ENCODE measurements at places on chromosomes 3 and 15.

GRCh38 chr3:139472380-139473010 is 3.8 kb downstream of the RBP2 start:
- DNase-seq, result no peak

- peak; percentile 40 for DNase-seq
Observed at GRCh38 chr3:139353920-139354556, 10.2 kb downstream of the MRPS22 start.

DNA sequence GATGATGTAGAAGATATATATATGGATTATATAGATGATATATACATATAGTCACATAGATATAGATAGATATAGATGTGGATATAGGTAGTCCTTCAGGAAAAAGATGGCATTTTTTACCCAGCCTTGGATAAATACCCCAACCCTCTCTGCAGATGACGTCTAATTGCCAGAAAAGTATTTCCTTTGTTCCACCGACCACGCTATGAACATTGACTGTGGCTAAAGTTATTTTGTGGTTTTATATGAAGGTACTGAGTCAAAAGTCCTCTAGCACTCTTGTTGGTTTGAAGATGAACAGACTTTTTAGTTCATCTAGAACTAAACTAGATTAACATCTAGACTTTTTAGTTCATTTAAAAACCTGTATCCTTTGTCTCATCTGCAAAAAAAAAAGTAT is 207.7 kb downstream of the PLOD2 start:
- no peak for DNase-seq

DNA sequence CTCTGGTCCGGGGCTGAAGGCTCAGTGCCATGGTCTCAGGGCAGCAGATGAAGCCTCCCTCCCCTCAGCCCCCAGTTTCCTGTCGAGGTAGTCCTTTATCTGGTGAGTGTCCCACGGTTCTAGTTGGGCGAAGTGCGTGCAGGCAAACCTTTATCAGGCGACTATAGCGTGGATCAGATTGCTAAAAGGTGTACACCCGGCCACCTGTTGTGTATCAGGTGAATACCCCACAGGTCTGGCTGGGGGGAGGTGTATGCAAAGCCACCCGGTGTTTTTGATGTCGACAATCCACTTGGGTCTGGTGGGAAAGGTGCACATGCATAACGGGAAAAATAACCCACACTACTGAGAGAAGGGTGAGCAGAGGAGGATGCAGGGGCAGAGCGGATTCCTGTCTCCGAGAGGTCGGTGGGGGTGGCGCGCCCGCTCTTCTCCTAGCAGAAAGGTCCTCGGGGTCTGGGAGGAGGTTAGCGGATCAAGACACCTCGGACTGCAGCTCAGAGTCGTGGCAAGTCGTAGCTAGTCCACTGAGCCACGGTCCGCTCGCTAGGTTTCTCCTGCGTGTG is 507 bp downstream of the SLC12A6 start:
- no peak for DNase-seq

GRCh38 chr3:141644931-141645330 is 93.2 kb upstream of the RNF7 start:
- peak; percentile 21 for DNase-seq

- DNase-seq, result no peak
Observed at GRCh38 chr3:197249542-197249941, 48.9 kb downstream of the DLG1 start.

DNA sequence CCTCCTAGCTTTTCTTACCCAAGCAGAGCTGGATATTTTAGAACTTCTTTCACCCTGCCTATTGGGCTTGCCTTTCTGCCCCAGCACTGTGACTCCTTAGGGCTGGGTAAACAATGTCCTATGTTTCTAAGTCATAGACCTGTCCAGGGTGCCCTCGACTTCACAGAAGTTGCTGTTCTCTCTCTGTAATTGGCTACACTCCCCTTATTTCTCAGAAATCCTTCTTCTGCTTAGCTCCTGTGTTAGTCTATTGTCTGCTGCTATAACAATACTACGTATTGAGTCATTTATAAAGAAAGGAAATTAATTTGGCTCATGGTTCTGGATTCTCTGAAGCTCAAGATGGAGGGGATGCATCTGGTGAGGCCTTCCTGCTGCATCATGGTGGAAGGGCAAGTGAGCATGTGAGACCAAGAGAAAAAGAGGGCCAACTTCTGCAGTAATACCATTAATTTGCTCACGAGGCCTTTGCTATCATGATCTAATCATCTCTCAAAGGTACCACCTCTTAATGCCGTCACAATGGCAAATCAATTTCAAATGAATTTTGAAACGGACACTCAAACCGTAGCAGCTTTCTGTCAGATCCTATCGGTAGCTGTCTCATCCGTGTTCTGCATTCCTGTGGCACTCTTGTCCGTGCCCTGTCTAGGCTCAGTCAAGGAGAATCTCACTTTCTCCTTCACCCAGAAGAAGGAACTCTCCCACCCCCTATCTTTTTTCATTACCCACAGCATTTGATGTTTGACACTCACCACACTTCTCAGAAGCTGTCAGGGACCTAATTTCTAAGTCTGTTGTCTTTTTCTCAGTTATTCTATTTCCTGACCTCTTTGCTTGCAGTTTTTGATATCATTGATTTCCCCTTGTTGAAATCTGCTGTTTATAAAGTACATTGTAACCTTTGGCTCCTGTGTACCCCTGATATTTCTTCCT is 22.3 kb upstream of the GPR171 start:
- DNase-seq, result no peak

GRCh38 chr3:89289574-89290190 is 182.3 kb downstream of the EPHA3 start:
- no peak for DNase-seq

DNA sequence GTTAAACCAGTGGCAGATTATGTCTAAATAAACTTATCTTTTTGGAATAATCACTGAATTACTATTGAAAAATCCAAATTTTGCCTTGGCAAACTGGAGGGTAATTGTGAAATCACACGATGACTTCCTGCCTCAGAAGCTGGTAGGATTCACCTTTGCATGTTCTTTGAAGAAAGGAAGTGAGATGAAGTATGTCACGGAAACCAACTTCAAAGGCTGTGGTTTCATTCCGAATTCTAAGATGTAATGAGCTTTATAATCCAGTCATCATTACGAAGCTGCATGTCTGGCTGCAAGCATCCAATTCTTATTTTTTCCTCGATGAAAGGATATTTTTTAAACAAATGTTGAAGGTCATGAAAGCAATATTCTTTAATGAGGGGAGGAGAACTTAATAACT is 15.0 kb upstream of the ZBED2 start:
- DNase-seq, result no peak

- no peak for DNase-seq
Observed at GRCh38 chr3:159082519-159082918, 280.7 kb downstream of the MFSD1 start.

- DNase-seq, result peak; percentile 1
Observed at GRCh38 chr3:154022606-154023005, 98.6 kb upstream of the ARHGEF26 start.

GRCh38 chr3:190531406-190531805 is 17.5 kb downstream of the IL1RAP start:
- no peak for DNase-seq

DNA sequence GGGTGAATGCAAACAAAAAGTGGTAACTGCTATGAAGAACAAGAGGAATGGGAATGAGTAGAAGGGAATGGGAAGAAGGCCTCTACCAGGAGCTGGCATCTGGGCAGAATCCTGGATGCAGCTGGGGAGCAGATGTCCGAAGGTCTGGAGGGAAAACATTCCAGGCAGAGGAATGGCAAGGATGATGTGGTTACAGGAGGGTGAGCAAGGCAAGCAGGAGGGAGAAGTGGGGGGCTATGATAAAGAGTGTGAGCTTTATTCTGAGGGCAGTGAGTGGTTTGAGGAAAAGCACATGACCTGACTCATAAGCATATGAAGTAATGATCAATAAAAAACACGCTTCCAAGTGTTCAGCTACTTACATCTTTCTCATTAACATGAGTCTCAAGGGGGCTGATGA is 17.1 kb downstream of the SKIC8 start:
- DNase-seq, result no peak

- no peak for DNase-seq
Observed at GRCh38 chr3:126418661-126419131, 24.0 kb downstream of the CFAP100 start.
